ENCODE measurements at places on chromosomes 1 and 21. TPM values are rescaled to one million over a fixed set of nuclear protein-coding genes. Genes with fewer than 3 reads are reported as not detected.

GRCh38 chr1:208895181-208895580 is 651.0 kb upstream of the PLXNA2 start:
- DNase-seq: no peak

GRCh38 chr1:147452809-147453208 is 88.5 kb upstream of the BCL9 start:
- no peak for DNase-seq

GRCh38 chr1:202205523-202206190 is 12.1 kb downstream of the LGR6 start:
- no peak for DNase-seq

DNA sequence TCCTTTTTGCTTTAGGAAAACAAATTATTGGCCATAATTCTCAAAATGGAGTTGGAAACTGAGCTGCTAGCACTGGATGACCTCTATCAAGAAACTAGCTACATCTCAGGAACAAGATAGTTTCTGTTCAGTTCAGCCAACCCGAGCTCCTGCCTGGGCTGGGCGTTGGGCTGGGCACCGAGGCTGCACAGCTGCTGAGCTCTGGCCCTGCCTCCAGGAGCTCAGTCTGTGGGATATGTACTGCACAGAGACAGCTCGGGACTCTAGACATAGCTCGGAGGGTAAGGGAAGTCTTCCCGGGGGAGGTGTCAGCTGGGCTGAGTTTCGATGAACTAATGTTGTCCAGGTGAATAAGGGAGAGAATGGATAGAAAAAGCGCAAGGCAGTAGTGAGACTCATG is 24.5 kb upstream of the SLC1A7 start:
- DNase-seq: no peak

- DNase-seq: no peak
Measured at GRCh38 chr1:90711696-90712095, 5.4 kb downstream of the BARHL2 start.

GRCh38 chr1:112309499-112309898 is 86.5 kb upstream of the CTTNBP2NL start:
- no peak for DNase-seq

GRCh38 chr1:22104865-22105437 is 37.9 kb downstream of the WNT4 start:
- DNase-seq: no peak

- DNase-seq: no peak
Measured at GRCh38 chr1:10693497-10694273, 102.8 kb downstream of the CASZ1 start.

DNA sequence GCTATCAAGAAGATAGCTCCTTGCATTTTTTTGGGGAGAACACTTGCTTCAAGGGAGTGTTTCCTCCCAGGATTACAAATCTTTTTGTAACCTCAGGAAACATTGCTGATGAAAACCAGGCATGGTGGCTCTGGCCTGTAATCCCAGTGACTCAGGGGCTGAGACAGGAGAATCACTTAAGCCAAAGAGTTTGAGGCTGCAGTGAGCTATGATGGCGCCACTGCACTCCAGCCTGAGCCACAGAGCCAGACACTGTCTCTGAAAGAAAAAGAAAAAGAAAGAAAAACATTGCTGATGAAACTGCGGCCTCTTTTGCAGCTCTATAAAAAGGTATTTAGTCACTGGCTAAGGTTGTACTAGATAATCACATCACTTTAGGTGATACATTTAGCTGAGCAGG is 7.3 kb downstream of the RNU1-2 start:
- DNase-seq: peak; percentile 66

- peak; percentile 1 for DNase-seq
Measured at GRCh38 chr1:107914119-107914765, 50.7 kb downstream of the VAV3 start.

DNA sequence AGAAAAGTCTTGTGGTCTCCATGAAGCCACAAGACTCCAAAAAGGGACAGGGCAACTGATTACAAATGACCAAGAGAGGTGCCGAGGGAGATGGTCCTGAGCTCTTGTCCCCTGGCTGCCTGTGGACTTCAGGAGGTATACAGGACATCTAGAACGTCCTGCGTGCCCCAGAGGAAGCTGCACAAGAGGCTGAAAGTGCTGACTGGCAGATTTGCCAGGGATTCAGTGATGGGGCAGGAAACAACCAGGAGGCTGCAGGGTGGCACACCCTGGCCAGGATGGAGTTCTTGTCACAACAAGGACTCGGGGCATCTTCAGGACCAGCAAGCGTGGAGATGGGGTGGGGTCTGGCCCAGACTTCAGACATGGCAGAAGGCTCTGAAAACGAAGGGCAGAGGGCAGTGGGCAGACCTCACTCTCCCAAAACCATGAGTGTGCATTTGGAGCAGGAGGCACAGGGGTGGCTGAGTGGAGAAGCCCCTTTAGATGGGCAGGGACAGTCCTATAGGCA is 13.4 kb upstream of the PKP1 start:
- no peak for DNase-seq

DNA sequence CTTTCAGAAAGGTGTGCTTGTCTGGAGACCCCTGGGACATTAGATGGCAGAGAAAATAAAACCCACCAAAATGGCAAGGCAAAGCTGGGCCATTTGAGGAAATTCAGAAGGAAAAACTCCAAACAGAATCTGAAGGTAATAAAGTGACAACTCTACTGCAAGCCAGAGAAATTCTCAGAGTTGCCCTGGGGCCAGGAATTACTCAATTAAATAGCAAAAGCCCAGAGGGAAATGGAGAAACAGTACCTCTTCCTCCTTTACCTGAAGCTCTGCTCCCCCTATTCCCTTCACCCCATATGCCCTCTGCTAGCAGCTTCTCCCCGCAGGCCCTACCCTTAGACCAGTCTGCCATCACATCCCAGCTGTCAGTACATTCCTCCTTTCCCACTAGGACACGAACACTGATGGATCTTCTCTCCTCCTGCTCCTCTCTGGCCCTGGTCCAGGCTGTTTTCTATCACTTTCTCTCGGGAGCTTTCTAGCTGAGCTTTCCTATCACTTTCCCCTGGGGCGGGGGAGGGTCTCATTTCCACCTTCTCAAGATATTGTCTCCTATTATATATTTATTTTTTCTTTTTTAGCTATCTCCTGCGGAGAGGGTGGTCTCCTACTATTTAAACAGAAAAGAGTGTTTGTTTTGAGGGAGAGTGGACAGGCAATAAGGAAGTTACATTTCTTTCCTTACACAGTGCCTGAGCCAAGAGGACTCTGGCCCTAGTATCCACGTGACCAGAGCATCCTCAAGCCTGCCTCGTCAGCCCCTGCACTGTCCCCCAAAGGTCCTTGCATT is 47.7 kb upstream of the RBM15 start:
- no peak for DNase-seq

DNA sequence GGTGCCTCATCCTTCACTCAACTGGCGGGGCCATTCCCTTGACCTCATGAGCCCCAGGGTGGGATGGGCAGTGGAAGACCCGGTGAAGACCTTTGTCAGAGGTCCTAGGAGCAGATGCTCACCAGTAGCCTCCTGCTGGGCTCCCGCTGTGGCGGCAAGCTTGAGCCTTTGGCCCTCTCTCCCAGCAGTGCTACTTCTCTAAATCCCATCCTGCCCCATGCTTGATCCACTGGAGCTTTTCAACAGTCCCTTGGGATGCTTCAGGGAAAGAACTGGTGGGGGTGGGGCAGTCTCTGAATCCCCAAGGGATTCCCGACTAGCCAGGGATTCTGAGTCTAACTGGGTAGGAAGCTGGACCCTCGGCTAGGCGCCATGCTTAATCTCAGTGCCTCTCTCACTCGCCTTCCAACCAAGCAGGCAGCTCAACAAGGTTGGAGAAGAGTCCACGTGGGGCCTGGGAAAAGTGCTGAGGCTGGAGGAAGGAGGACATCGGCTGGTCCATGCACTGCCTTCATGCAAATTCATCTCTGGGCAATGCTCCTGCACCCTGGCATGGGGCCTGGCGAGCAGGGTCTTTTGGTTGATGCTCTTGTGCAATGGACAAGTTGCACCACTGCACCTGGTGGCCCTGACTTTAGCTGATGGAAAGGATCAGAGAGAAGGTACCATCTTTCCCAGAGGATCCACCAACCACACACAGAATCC is 190.3 kb downstream of the GRIK3 start:
- no peak for DNase-seq

DNA sequence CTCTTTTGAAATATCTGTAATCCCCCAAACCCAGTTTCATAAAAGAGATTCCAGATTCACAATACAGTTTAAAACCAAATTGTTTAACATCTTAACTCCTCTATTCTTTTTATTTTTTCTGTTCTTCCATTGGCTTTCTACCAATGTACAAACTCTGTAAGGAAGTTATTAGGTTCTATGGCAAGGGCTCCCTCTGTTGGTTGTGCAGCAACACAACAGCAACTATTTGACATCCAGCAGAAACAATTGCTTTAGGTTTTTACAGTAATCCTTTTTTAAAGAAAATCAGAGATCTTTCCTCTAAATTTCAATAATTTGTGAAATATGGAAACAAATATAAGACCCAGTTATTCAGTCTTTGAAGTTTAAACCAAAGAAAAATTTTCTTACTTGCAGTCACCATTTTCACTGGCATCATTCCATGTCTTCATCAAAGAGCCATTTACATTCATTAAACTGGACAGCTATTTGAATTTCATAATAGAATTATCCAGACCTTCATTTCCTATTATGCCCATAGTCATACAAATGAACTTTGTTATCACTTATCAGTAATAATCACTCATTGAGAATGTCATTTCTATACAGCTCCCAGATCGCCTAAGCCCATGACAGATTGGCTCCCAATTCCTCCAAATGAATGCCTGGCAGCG is 46.5 kb upstream of the RNF11 start:
- peak; percentile 67 for DNase-seq

- no peak for DNase-seq
Measured at GRCh38 chr1:26283871-26284596, 4.1 kb downstream of the SH3BGRL3 start.

DNA sequence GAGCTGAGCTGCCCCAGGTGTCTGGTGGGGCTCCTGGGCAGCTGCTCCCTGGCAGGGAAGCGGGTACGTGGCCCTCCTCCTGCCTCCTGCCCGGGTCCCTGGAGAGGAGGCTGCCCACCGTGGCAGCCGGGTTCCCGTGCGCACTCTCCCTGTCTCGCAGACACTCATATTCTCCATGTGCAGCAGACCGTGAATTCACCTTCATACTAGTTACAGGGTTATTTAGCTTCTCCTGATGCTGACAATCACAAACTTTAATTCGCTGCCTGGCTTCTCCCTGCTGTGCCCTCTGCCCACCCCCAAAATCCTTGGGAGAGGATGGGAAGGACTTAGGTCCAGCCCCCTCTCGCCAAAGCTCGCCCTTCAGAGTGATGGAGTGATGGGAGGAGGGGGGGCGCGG is 95.3 kb downstream of the CASZ1 start:
- no peak for DNase-seq

DNA sequence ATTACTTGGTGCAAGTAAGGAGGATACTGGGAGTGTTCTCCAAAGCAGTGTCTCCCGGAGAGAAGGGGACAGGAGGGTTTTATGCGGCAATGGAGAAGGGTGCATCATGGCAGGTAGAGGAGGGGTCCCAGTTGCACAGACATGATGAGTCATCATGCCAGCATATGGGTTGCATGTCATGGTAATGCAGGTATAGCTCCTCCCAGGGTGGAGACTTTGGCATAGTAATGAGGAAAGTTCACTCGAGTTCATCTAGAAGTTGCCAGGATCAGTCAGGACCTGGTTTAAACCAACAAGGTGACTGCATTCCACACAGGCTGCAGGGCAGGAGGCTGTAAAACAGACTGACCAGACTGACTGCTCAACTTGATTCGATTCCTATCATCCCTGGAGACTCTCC is 355.7 kb upstream of the DUSP10 start:
- no peak for DNase-seq

DNA sequence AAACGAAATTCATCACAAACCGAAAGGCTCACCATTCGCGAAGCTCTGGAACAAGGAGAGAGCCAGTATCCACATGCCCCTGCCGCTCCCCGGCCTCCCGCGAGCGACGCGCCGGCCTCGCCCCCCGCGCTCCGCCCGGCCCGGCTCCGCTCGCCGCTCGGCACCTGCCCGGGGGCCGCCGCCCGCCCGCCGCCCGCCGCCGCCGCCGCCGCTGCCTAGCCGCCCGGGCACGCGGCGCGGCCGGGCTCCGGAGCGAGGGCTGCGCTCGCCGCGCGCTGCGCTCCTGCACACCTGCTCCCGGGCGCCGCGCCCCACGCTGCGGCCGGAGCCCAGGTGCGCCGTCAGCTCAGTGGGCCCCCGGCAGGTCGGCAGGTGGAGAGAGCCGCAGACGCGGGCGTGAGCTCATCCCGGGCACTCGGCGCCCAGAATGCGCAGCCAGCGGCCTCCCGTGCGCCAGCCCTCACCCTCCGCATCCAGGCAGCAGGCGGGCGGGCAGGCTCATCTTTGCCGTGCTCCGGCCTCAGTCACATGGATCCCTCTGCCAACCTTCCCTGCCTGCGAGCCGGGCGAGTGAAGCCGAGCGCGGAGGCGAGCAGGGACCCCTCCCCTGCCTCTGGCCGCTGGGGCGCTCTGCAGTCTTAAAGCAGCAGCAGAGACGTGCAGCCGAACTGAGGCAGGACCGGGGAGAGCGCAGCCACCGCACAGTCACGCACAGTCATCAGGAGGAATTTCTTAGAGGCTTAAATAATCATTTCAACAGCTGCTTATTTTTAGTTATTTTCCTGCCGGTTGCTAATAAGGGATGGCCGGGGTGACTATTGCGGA is at the start of gene DSCAM:
TSS of gene DSCAM (minus strand) at position 572 of the 825 bp plus-strand sequence. CDS start at position 75, 497 bp downstream.
- DNase-seq: no peak

DNA sequence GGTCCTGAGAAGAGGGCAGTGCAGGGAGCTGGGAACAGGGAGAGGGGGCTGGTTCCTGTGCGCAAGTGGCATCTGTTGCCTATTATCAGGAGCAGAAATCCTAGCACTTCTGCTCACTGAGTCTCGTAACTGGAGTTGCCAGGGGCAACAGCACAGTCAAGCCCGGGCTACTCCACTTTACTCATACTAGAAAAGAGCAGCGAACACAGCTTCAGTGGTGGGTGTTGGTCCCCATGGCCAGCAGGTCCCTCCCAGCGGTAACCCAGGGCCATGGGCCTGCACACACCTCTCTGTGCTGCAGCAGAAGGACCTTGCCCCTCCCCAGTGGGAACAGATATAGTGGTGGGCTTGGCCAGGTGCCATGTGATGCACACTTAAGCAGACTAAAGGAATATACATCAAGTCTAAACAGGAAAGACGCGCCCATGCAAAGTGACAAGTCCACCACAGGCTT is 8.5 kb downstream of the PYCR2 start:
- DNase-seq: no peak

GRCh38 chr1:210758761-210759160 is 375.2 kb downstream of the KCNH1 start:
- DNase-seq: no peak

The COL11A1 gene
- 0.26 TPM for total RNA-seq

The ACTL8 gene
- not detected for total RNA-seq

The BRDT gene
- total RNA-seq: not detected

The RNF186 gene
- total RNA-seq: not detected

The ASTN1 gene
- total RNA-seq: 0.17 TPM

The AKNAD1 gene
- 0.17 TPM for total RNA-seq

The C1orf94 gene
- total RNA-seq: under 0.01 TPM

The DIRAS3 gene
- total RNA-seq: 1.8 TPM

The CRP gene
- total RNA-seq: not detected

All from fibroblast of lung (primary cell).